GM12865 (cell line): ENCODE measurements at places on chromosomes 11 and 22.
A peak's percentile ranks its signal among the peaks of the same experiment; 100 is the strongest.

DNA sequence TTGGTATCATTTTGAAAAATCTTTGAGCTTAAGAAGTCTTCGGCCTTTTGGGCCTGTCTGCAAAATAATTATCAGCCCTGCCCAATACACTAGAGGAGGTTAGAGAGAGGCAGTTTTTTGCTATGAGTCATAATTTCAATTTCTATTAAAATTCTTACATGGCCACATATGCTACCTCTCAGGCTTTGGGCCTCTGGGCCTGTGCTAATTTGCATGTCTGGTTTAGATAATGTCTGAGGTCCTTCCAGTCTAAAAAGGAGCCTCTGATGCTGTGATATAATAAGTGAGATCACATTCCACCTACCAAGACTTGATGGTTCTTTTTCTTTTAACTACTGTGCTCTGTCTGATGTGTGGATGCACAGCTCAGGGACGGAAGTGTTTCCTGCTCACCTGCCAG lies 70.8 kb downstream of the KCNJ1 start:
- DNase-seq: peak; percentile 80

DNA sequence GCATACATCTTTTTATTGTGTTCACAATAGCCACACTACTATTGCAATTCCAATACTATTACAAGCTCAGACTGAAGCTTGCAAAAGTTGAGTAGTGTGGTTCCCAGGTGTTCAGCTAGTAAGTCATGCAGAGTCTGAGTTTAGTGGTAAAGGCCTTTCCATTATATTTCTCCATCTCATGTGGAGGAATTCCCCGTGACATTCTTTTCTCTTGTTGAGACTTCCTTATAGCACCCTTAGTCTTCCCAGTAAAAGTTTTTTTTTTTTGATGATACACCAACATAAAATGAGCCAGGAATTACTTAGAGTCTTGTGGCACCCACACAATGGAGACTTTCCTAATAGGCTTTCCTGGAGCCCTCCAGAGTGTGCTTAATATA lies 110.8 kb downstream of the UVRAG start:
- DNase-seq: no peak

- no peak for DNase-seq
These were observed 17.9 kb upstream of the HYLS1 start for GRCh38 chr11:125869521-125869920.

- DNase-seq: no peak
These were observed 382.2 kb upstream of the CADM1 start for GRCh38 chr11:115886422-115886733.

DNA sequence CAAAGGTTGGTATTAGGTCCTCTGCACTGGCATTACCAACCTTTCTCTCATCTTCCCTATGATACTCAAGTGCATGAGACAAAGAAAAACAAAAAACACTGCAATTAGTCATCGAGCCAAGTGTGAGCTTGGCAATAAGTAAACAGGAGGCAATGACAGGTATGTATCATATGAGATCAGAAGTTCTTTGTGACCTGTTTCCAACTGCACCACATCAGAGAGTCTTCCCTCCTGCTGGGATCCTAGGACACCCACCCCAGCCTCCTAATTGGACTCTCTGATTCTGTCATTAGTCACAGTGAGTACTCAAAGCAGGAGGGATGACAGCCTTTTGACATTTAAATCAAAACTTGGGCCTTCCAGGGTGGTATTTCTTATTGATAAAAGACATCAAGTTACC lies 7.8 kb upstream of the JAML start:
- no peak for DNase-seq

GRCh38 chr11:118908901-118909618 lies 16.7 kb downstream of the BCL9L start:
- DNase-seq: no peak

DNA sequence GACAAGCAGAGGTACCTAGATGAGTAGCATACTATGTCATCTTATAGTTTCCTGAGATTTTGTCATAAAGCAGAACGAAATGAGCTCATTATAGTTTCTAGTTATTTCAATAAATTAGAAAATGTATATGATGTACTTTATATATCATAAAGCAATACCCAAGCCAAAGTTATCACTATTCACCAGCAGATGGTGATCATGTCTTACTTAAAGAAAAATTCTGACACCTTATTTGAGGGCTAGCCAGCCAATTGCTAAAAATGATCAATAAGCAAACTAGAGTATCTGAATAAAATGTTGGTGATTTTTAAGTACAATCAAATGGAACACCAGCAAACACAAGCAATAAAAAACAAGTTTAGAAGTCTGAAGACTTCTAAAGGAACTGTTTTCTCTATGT lies 44.1 kb downstream of the RSF1 start:
- DNase-seq: peak; percentile 27

DNA sequence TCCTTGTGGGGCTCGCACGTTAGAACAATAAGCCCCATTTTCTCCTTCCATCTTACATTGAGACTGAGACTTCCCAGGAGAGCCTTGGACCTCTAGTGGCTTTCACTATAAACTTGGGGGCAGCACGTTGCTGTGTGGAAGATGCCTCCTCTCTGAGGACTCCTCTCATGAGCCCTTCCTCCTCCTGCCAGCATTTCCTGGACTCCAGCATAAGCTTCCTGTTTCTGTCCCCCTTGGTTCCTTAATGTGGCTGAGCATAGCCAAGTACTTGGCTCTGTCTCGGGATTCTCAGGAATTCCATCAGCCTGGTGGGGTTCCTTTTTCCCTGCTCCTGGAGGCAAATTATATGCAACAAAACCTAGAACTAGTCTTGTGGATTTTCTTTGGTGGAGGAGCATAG lies 38.8 kb upstream of the UBASH3B start:
- DNase-seq: no peak

DNA sequence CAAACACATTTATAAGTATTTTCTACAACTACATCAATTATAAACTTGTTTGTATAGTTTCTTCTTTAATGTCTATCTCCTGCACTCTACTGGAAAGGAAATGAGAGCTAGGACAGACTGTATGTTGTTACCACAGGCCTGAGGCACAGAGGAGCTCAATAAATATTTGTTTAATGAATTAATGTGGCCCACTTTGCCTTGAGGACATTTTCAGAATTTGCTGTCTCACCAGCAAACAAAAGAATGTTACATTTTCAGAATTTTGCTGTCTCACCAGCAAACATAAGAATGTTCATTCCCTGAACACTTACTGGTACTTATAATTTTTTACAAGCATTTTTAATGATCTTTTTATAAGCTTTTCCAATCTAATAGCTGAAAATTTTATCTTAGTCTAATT lies 41.9 kb upstream of the WNT7B start:
- DNase-seq: no peak

DNA sequence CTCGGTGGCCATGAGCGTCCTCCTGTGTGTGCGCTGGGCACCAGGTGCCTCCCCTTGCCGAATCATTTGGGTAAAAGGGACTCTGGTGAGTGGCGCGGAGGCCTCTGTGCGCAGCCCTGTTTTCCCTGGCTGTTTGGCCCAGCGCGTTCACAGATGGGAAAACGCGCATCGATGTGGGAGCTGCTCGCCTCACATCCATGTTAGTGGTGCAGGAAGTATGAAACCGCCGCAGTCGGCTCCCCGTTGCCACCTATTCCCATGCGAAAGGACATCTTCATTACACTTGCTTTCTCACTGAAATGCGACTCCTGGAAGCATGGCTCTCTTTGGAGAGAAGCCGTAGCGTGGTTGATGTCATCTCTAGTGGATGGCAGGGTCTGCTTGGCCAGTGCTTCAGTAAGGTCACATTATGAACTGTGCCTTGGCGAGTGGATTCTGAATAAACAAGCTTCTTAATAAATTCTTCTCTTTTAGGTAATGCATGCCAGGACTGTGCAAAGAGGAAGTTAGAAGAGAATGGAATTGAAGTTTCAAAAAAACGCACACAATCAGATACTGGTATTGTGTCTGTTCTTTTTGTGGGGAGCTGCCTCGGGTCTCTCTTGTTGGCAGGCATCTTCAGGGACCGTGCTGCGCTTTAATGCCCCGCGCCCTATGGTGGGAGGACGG lies 26.3 kb downstream of the FAM118A start:
- DNase-seq: no peak

GRCh38 chr22:30953206-30953605 lies 15.4 kb downstream of the MORC2 start:
- no peak for DNase-seq

GRCh38 chr22:27064386-27064785 lies 407.0 kb downstream of the MIAT start:
- no peak for DNase-seq

- no peak for DNase-seq
These were observed 22.3 kb downstream of the RTN4R start for GRCh38 chr22:20245577-20246367.

- peak; percentile 62 for DNase-seq
These were observed 9.9 kb upstream of the NUP160 start for GRCh38 chr11:47857892-47858543.
